ENCODE measurements at places on chromosomes 1 and 21.

DNA sequence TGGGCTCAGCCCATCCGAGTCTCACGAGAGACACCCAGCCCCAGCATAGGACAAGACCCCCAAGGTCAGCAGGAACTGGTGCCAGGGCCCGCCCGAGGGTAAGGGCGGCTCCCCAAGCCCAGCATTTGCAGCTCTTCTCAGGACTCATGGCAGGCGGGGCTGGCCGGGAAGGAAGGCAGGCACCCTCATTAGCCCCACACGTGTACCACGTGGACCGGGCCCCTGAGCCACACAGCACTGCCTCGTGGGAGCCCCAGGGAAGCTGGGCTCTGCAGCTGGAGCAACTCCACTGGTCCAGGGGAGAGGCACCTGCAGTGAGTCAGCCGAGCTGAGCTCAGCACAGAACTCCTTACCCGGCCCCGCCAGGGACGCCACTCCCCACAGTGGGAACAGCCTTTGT, 97.7 kb upstream of the IFFO2 start:
- no peak for DNase-seq

DNA sequence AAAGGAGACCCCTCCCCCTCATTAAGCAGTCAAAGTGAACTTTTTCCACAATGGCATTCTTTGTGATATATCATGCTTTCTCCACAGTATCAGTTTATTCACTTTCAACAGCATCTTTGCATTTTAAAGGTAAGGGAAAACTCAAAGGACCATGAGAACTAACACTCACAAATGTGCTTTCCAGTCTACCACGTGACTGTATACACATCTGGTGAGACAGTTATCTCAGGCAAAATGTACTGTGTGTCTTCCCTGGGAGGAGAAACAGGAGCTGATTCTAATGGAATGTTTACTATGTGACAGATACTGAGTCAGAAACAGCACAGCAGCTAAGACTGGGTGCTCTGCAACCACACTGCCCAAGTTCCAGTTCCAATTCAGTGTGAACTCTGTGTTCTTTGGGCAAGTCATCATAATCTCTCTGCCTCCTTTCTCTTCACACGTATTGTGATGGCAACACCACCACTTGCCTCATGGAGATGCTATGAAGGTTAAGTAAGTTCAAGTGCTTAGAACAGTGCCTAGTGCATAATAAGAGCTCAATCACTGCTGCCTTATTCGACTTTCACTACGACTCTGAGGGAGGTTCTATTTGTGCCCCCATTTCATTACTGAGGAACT, 79.0 kb downstream of the SLC45A1 start:
- peak; percentile 97 for DNase-seq

DNA sequence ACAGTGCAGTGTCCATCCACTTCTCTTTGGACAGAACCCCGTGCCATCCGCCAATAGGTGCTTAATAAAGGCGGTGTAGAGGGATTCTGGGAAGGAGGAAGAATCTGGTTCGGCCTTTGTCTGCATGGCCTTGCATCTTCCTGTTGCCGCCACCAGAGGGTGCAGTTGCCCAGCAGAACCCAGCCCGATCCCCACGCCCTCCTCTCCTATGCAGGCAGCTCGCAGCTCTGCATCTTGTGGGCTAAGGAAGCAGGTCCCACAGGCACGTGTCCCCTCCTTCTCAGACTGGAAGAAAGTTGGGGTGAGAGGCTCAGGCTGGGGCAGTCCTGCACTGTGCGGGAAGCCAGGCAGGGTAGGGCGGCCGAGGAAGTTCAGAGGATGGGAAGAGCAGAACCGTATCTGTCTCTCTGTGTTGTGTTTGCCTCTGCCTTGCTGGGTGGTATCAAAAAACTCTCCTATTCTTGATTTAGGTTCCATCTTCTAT, 20.8 kb downstream of the NAV1 start:
- DNase-seq: peak; percentile 77

DNA sequence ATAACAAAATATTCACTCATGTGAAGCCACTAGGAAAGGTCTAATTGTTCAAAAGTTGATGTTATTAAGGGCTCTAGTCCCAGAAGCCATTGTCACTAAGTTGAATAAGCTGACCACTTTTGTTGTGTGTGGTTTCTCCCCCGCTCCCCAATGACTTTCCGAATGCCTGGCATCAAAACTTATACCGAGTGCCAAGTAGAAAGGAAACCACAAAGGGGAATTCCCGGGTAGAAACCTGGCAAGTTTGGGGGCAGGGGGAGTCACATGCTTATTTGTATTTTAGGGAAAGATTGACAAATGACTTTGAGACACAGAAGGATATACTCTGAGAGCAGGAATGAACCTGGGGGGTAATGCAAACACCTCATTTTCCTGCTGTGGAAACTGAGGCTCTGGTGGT, 154.1 kb downstream of the TGFBR3 start:
- DNase-seq: peak; percentile 86

DNA sequence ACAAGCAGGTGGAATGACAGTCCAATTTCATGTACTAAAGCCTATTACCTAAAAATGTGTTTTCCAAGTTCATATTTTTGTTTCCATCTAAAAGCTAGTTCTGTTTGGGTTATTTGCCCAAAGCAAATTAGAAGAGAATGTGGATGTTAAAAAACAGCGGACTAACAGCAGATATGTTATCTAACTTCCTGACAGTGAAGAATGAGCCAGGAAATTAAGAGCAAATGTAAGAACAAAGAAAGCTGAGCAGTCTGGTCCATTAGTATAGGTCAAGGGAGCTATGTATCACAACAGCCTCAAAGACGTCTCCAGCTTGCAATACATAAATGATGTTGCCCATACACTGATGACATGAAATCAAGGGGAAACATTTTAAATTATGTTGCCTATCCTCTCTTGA, 145.5 kb upstream of the PLD5 start:
- no peak for DNase-seq

GRCh38 chr1:224710196-224710595, 94.1 kb downstream of the CNIH3 start:
- no peak for DNase-seq

Data from kidney glomerular epithelial cell (primary cell).